ENCODE measurements at places on chromosomes 12 and 14. TPM values are rescaled to one million over a fixed set of nuclear protein-coding genes. Genes with fewer than 3 reads are reported as not detected.

The BDKRB1 gene
- polyA plus RNA-seq = not detected

The KRT1 gene
- polyA plus RNA-seq = not detected

The TBX3 gene
- not detected for polyA plus RNA-seq

The SENP1 gene
- 11.0 TPM for polyA plus RNA-seq

The GPR132 gene
- polyA plus RNA-seq = 11.2 TPM

The TEX52 gene
- polyA plus RNA-seq = not detected

The GAS2L3 gene
- not detected for polyA plus RNA-seq

The LTB4R2 gene
- polyA plus RNA-seq = 0.90 TPM

The CD163 gene
- polyA plus RNA-seq = not detected

The AKAP3 gene
- 5.4 TPM for polyA plus RNA-seq
